ENCODE measurements at places on chromosomes 11 and 22. TPM values are rescaled to one million over a fixed set of nuclear protein-coding genes. Genes with fewer than 3 reads are reported as not detected.

Gene SOX10
- total RNA-seq: 10.3 TPM

Gene PLEKHA7
- 21.9 TPM for total RNA-seq

Gene ALDH3B1
- total RNA-seq: not detected

Gene DEPDC7
- 5.7 TPM for total RNA-seq

Gene CREB3L1
- total RNA-seq: 8.8 TPM

DNA sequence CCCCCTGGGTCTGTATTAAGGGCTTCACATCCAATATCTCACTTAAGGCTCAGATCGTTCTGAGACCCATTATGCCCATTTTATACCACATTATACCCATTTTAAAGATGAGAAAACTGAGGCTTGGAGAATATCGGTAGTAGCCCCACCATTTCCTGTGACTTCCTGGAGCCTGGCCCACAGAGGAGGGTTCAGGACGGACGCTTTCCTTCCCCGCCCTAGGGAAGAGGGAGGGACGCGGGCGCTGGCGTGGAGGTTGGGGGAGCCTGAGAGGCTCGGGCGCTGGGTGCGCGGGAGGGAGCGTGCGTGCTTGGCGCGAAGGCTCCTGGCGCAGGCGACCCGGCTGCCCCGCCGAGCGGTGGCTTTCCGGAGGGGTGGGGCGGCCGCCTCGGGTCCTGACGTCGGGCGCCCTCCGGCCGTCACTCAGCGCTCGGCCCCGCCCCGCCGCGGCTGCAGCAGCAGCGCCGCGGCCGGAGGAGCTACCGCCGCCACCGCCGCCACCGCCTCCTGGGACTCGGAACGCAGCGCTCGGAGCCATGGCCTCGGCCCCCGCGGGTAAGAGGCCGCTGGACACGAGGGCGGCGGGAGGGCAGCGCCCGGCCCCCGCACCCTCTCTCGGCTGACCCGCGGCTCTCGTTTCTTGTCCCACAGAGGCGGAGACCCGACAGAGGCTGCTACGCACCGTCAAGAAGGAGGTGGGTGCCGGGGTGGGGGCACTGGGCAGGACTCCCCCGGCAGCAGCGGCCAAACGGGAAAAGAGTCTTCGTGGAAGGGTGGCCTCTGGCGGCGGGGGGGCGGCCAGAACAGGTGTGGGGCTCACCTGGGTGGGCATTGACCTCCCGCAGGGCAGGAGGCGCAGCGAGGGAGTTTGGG, at the start of gene SGSM1:
TSS of gene SGSM1 (plus strand) at position 422 of the 873 bp plus-strand sequence. CDS start at position 537, 115 bp downstream.
- no peaks in the 10 kb centered on the region for H3K36me3 ChIP-seq
- DNase-seq: peak; percentile 95
- no peaks in the 10 kb centered on the region for H3K4me1 ChIP-seq
- peak within 1 kb of the TSS; percentile 77 for H3K4me3 ChIP-seq
- no peak within 1 kb of the TSS for H3K27ac ChIP-seq

- H3K36me3 ChIP-seq: no peaks in the 10 kb centered on the region
- no peak for DNase-seq
- H3K27ac ChIP-seq: no peak overlapping the region
- no peak overlapping the region for H3K4me3 ChIP-seq
- H3K4me1 ChIP-seq: no peaks in the 10 kb centered on the region
Observed at GRCh38 chr22:32752816-32753520, 48.5 kb upstream of the TIMP3 start.

DNA sequence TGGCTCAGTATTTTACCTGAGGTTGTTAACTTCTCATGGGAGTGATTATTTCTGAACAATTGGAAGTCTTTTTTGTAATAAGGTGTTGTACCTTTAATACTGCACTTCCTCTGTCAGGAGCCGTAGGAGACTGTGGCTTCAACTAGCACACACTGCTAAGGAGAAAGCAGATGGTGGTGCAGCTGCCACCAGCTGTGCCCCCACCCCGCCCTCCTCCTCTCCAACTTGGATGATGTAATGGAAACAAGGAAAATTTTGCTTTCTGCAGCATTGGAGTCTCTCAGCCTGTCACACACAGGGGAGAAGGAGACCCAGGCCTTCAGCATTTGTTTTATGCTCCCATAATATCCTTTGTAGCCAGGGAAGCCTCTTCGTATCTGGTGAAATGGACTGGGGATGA, 91.2 kb downstream of the TEAD1 start:
- H3K4me3 ChIP-seq: no peak overlapping the region
- no peaks in the 10 kb centered on the region for H3K27me3 ChIP-seq
- peak overlapping the region; percentile 72 for H3K27ac ChIP-seq
- peaks cover 59% of the 10 kb centered on the region for H3K36me3 ChIP-seq
- DNase-seq: no peak

GRCh38 chr11:122816761-122817520, 21.4 kb upstream of the CRTAM start:
- no peak for DNase-seq
- H3K36me3 ChIP-seq: no peaks in the 10 kb centered on the region
- no peak overlapping the region for H3K27ac ChIP-seq
- H3K4me3 ChIP-seq: no peak overlapping the region

- peak overlapping the region; percentile 93 for H3K4me3 ChIP-seq
- no peaks in the 10 kb centered on the region for H3K4me1 ChIP-seq
- H3K36me3 ChIP-seq: peaks cover 31% of the 10 kb centered on the region
- no peak overlapping the region for H3K27ac ChIP-seq
Observed at GRCh38 chr11:10302744-10303557, 1.9 kb upstream of the ADM start.

- H3K4me1 ChIP-seq: peaks cover 2% of the 10 kb centered on the region
- H3K27me3 ChIP-seq: peaks cover 5% of the 10 kb centered on the region
- no peak overlapping the region for H3K27ac ChIP-seq
Observed at GRCh38 chr22:50276143-50276542, 6.0 kb upstream of the MAPK11 start.

DNA sequence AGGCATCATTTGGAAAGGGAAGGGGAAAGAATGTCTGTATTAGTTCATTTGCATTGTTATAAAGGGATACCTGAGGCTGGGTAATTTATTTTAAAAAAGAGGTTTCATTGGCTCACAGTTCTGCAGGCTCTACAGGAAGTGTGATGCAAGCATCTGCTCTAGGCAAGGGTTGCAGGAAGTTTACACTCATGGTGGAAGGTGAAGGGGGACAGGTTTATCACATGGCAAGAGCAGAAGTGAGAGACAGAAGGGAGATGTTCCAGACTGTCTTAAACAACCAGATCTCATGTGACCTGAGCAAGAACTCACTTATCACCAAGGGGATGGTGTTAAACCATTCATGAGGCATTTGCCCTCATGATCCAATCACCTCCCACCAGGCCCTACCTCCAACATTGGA, 90.6 kb downstream of the CCDC83 start:
- H3K4me1 ChIP-seq: no peaks in the 10 kb centered on the region
- DNase-seq: no peak
- no peaks in the 10 kb centered on the region for H3K27me3 ChIP-seq
- no peaks in the 10 kb centered on the region for H3K36me3 ChIP-seq
- no peak overlapping the region for H3K27ac ChIP-seq

GRCh38 chr11:76910620-76911414, 50.1 kb downstream of the ACER3 start:
- H3K27me3 ChIP-seq: no peaks in the 10 kb centered on the region
- H3K36me3 ChIP-seq: no peaks in the 10 kb centered on the region
- DNase-seq: peak; percentile 60
- H3K4me3 ChIP-seq: no peak overlapping the region
- H3K4me1 ChIP-seq: no peaks in the 10 kb centered on the region

DNA sequence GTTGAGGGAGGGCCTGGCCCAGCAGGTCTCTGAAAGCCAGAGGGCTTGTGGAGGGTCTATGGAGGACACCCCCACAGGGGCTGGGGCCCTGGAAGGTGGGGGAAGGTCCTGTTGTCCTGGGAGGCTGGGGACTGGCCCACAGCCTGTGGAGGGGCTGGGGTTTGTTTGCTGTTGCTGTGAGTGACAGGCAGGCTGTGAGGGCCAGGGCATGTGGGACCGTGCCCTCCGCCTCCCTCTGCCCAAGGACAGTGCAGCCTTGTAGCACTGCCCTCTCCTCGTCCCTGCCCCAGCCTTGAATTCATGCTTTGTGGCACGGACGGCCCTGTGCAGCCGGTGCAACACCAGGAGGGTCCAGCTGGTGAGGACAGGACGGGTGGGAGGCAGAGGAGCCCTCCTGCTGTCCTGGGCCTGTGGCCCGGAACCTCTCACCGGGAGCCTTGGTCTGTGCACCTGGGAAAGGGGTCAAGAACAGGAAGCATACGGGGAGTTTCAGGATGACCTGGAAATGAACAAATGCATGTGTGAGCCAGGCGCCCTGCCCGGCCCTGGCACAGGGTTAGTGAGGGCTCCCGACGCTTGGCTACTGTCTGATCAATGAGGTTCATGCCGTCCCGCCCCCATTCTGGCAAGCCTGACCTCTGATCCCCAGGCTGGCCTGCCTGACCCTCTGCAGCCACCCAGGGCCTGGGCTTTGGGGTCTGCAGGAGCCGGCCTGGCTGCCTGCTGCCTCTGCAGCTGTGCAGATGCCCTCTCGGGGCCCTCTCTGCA, 37.4 kb upstream of the PRODH start:
- no peaks in the 10 kb centered on the region for H3K27me3 ChIP-seq
- DNase-seq: no peak
- H3K27ac ChIP-seq: no peak overlapping the region
- H3K36me3 ChIP-seq: no peaks in the 10 kb centered on the region
- no peaks in the 10 kb centered on the region for H3K4me1 ChIP-seq

DNA sequence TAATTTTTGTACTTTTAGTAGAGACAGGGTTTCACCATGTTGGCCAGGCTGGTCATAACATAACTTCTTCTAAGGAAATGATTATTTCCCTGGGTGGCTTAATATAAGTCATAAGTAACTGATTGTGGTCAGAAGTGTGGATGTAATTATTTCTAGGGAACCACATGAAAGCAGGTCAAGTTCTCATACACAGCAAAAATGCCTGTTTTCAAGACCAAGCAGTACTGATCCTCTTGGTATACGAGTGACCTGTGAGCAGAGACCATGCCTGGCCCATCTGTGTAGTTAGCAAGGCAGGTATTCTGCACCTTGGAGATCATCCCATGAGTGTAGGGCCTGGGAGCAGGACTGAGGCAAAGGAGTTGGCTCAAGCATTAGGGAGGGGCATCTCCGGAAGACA, 32.5 kb upstream of the NUCB2 start:
- no peaks in the 10 kb centered on the region for H3K27me3 ChIP-seq
- no peak for DNase-seq
- no peaks in the 10 kb centered on the region for H3K36me3 ChIP-seq
- no peak overlapping the region for H3K27ac ChIP-seq
- no peaks in the 10 kb centered on the region for H3K4me1 ChIP-seq
- H3K4me3 ChIP-seq: no peak overlapping the region

DNA sequence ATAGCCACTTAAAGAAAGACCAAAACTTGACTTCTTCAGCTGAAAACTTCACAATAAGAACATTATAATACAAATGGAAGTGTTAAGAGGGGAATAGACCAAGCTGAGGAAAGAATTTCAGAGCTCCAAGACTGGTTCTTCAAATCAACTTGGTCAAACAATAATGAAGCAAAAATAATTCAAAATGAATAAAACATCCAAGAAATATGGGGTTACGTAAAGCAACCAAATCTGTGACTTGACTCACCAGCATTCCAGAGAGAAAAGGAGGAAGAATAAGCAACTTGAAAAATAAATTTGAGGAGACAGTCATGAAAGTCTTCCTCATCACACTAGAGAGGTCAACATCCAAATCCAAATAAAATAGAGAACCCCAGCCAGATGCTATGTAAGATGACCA, 31.4 kb downstream of the XKR3 start:
- H3K27me3 ChIP-seq: no peaks in the 10 kb centered on the region
- no peak for DNase-seq
- H3K4me3 ChIP-seq: no peak overlapping the region
- H3K27ac ChIP-seq: no peak overlapping the region
- no peaks in the 10 kb centered on the region for H3K4me1 ChIP-seq
- H3K36me3 ChIP-seq: no peaks in the 10 kb centered on the region

DNA sequence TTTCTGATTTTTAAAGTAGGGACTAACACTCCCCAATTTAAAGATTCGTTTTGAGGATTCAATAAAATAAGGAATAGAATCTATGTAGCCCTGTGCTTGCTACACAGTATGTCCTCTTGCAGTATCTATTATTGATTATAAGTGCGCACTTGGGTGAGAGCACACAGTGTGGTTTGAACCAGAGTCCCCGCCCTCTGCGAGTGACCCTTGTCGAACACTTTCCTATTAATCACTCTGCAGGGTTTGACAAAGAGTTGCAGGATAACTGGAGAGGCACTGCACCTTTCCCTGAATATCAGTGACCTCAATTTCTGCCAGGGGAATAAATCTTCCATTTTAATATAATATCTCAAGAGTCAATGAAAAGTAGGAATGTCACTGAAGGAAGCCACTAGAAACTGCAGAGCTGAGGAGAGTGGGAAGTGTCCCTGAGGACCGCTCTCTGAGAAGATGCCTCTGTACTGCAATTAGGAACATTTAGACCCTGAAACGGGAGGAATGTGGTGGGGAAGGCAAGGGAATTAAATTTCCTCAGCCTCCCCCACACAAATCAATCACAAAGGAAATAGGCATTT, 182.2 kb downstream of the MAML2 start:
- no peaks in the 10 kb centered on the region for H3K36me3 ChIP-seq
- no peaks in the 10 kb centered on the region for H3K27me3 ChIP-seq
- DNase-seq: no peak
- peaks cover 6% of the 10 kb centered on the region for H3K4me1 ChIP-seq

GRCh38 chr11:90309693-90310092, 86.8 kb upstream of the CHORDC1 start:
- no peaks in the 10 kb centered on the region for H3K36me3 ChIP-seq
- no peaks in the 10 kb centered on the region for H3K4me1 ChIP-seq
- H3K27ac ChIP-seq: no peak overlapping the region
- no peaks in the 10 kb centered on the region for H3K27me3 ChIP-seq

DNA sequence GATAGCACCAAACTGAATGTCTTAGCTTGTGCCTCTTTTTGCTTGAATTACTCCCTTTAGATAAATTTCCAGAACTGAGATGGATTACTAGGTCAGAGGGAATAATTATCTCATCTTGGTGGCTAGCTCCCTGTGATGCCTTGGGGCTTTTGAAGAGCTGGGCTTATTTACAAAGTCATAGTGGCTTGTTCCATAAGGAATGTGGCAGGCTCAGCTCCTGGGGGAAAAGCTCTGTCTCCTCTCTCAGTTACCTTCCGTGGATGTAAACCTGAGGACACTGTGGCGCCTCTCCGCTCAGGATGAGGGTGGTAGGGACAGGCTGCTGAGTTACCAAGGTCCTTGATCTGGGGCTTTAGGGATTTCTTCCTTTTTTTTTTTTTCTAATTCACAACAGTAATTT, 121.7 kb downstream of the PARVA start:
- H3K27ac ChIP-seq: no peak overlapping the region
- no peaks in the 10 kb centered on the region for H3K27me3 ChIP-seq
- peaks cover 4% of the 10 kb centered on the region for H3K4me1 ChIP-seq
- H3K36me3 ChIP-seq: peaks cover 19% of the 10 kb centered on the region
- no peak for DNase-seq
- H3K4me3 ChIP-seq: no peak overlapping the region

GRCh38 chr11:113894421-113894996, 10.1 kb upstream of the HTR3B start:
- no peak overlapping the region for H3K27ac ChIP-seq
- no peak overlapping the region for H3K4me3 ChIP-seq
- H3K27me3 ChIP-seq: no peaks in the 10 kb centered on the region
- peaks cover 4% of the 10 kb centered on the region for H3K4me1 ChIP-seq
- peak; percentile 43 for DNase-seq

GRCh38 chr11:103110391-103110790, 1.2 kb downstream of the DYNC2H1 start:
- no peak overlapping the region for H3K27ac ChIP-seq
- H3K36me3 ChIP-seq: peaks cover 15% of the 10 kb centered on the region
- H3K4me3 ChIP-seq: peak overlapping the region; percentile 99

Measured in endodermal cell (in vitro differentiated cells).